Right renal cortex interstitium (tissue), 3 donors: ENCODE measurements at places on chromosomes 6 and 20.

GRCh38 chr6:99802396-99803031, 191.5 kb downstream of the MCHR2 start:
- no peak for DNase-seq

GRCh38 chr6:106685833-106686232, 56.5 kb downstream of the QRSL1 start:
- no peak for DNase-seq

GRCh38 chr6:159170333-159170672, 1.1 kb downstream of the FNDC1 start:
- no peak for DNase-seq

- no peak for DNase-seq
Measured at GRCh38 chr6:39439342-39440038, 117.0 kb upstream of the KCNK16 start.

GRCh38 chr6:4162370-4162769, 27.0 kb upstream of the ECI2 start:
- DNase-seq: no peak

- DNase-seq: no peak
Measured at GRCh38 chr6:110054664-110055386, 76.7 kb downstream of the GPR6 start.

GRCh38 chr6:3053231-3053508, 15.1 kb upstream of the RIPK1 start:
- no peak for DNase-seq

DNA sequence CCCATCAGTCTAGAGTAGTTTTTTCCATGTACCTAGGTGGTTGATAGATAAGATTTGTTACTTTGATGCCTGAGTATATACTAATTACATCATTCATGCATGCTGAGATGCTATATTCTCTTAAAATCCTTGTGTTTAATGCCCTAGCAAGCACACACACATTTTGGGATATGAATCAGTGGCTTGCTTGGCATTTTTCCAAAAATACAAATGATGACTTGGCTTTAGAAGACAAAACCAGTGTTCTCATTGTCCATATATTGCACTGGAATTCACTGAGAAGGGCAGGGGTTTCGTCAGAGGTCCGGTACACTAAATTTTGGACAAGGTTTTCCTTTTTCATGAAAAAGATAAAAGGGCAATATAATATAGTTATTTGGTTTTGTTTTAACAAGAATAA, 24.9 kb downstream of the GTPBP2 start:
- no peak for DNase-seq
